T-cell (primary cell): ENCODE measurements at places on chromosomes 11 and 22.

GRCh38 chr22:31922534-31922933 is 21.8 kb upstream of the YWHAH start:
- no peak for DNase-seq

GRCh38 chr22:34587357-34588356 is 478.3 kb upstream of the ISX start:
- DNase-seq, result no peak

GRCh38 chr11:16738947-16739815 is 734 bp downstream of the C11orf58 start:
- no peak for DNase-seq

GRCh38 chr11:92225568-92226330 is 1.1 kb downstream of the FAT3 start:
- DNase-seq, result no peak

DNA sequence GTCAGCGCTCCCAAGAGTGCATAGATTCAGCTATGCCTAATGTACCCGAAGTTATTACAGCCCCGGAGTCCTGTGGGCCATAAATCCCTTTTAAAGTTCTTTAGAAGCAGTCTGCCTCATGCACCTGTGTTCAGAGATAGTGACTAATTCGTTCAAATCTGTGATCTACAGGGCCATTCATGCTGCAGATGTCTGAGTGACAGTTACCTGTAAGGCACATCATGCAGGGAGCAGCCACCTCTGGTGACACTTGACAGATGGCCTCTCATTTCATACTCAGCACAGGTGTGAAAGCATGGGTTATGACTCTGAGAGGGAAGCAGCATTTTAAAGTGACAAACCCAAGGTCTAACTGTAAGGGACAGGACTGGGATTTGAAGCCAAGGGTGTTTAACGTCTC is 2.4 kb upstream of the E2F8 start:
- DNase-seq, result no peak

DNA sequence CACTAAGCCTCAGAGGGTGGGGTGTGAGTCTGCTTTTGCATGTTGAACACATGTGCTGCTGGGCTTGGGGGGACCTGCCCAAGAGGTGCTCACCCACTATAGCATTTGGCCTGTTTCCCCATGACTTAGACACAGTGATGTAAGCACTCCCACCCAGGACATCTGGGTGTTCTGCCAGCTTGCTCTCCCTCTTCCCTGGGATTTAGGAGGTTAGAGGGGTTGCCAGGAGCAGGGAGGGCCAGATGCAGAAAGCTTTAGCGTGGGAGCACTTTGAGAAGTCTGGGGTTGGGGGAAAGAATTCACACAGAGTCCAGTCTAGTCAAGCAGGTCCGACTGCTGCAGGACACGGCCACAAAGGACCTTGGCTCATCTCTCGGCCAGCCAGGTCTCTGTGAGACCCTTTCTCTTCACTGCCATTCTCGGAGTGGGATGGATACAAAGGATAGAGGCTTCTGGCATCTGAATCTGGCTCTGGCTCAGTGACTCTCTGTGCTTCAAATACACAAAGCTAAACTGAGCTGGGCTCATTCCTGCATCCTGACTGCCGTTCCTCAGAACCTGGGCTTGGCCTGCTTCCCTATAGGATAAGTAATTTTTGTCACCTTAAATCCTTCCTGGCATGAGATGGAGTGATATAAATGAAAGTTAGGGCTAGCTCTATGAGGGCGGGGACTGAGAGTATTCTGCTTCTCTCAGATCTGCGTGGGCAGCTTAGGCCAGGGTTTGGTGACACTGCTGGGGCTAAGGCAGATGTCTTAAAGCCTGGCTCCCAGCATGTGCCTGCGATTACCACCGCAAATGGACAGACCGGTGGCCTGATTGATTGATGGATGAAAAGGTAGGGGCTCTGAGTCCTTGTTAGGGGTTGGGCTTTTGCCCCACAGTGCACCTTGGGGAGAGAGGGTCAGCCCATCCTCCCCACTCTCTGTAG is 14.5 kb downstream of the USP2 start:
- no peak for DNase-seq

GRCh38 chr11:130636722-130637464 is 188.4 kb downstream of the ADAMTS15 start:
- DNase-seq, result no peak

DNA sequence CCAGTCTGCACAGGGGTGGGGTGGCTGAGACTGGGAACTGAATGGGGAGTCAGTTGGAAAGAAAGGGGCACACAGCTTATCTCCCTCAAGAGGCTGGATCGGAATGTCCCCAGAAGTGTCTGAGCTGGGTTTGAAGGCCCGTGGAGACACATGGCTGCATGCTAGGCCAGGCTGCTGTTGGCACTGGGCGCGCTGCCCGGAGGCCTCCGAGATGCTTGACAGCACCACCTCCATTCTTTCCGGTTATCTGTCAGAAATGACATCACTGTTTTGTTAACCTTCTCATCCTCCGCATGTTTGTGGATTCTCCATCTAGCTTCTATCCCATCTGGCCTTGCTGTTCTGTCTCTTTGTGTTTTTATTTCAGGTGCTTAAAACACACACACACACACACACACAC is 85.5 kb downstream of the APIP start:
- DNase-seq, result no peak
